ENCODE measurements at places on chromosomes 12 and 14.

DNA sequence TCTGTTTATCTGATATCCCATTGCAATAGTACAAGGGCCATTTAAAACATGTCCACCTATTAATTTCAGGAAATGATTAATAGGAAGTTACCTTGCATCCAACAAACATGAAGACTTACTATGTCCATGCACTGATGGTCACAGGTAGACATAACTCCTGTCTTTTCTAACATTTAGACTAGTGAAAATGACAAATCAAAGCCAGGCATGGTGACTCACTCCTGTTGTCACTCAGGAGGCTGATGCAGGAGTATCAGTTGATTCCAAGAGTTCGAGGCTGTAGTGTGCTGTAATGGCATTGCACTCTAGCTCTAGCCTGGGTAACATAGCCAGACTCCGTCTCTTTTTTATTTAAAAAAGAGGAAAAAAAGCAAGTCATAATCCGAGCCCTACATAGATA, 14.8 kb downstream of the HSP90B1 start:
- DNase-seq: no peak

DNA sequence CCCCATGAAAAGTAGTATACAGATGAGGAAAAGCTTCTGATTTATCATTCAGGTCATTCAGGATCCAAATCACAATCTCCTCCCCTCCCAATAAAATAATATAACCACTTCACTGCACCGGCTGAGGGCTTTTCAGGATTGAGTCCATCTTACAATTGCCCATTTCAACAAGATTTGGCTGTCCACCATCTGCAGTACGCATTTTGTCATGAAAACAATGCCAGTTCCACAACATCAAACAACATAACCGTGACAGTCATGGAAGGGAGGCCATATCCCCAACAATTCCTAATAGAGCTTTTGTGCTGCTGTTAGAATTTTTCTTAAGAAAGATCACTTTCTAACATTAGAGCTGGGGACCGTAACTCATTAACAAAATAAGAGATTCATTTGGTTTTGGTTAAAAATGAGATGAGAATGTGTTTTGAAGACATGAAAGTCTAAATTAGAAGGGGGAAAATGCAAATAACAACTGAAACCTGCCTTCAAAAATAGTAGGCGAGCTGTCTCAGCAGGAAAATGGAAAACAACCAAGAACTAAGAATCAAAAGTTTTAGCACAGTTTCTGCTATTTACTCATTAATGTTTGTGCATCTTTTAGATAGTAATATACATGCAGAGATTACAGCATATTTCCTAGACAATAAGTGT, 38.3 kb upstream of the TMTC2 start:
- no peak for DNase-seq

DNA sequence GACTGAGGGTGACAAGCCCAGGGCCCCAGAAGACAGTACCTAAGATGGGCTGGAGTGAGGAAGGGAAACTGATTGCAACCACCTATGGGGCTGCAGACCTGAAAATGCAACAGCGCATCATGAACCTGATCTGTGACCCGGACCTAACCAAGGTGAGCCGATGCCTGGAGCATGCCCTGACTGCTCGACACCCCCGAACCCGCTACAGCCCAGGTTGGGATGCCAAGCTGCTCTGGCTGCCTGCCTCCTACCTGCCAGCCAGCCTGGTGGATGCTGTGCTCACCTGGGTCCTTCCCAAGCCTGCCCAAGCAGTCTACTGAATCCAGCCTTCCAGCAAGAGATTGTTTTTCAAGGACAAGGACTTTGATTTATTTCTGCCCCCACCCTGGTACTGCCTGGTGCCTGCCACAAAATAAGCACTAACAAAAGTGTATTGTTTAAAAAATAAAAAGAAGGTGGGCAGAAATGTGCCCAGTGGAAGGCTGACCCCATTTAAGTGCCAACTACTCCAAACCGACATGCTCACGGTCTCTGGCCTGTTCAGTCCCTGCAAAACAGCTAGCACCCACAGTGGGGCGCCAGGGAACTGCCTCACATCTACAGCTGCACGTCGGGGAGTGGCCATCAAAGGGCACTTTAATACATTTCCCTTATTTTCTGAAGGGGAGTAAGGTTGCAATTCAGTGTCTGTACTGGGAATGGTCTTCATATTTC, 4.2 kb downstream of the RDH5 start:
- DNase-seq: no peak

DNA sequence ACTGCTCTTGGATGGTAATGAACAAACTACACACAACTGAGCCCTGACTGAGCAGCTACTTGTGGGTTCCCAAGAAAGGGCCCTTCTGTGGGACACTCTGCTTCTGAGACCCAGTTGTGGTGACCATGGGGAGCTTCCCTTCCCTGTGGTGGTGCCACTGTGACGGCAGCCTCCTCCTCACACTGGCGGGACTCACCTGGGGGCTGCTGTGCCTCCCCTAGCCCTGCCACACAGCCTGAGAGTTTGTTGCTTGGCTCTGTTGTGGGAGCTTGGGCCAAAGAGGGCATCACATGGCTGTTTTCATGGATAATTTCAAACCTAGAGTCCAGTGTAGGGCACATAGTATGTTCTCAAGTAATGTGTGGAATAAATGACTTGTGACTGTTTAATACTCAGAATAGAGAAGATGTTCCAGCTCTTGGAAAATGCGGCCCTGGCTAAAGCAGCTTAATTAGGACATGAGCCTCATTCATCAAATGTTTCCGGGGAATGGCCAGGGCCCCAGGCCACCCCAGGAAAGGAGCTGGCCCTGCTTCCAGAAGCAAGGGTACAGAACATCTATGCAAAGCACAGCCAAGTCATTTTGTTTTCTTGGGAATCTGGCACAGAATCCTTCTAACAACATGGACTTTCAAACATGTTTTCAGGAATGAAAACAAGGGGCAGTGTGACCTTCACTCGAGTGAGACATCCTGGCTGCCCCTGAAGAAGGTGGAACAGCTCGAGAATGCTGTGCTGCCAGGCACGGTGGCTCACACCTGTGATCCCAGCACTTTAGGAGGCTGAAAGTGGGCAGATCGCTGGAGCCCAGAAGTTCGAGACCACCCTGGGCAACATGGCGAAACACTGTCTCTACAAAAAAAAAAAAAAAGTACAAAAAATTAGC, 21.2 kb downstream of the ZFYVE21 start:
- DNase-seq: no peak

DNA sequence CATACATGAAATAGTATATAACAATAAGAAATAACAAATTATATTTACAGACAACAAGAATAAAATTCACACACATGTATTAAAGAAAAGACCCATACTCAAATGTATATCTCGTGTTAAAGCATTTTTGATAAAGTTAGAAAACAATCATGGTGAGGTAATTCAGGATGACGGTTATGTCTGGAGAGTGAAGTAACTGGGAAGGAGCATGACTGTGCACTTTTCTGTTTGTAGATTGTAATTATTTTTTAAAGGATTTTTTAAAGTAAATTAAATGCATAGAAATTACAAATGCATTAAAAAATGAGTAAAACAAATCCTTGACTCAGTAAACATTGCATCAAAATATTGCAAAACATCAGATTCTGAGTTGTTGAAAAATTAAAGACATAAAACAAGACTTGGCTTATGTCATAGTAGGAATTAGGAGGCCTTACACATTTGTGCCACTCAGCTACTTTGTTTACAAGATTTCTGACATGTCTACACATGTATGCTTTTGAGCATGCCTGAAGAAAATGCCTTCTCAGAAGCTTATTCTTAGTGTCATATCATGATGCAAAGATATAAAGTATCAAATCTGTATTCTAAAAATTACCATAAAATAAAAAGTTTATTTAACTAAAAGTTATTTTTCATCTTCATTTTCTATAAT, 1325.1 kb downstream of the SLC16A7 start:
- no peak for DNase-seq

DNA sequence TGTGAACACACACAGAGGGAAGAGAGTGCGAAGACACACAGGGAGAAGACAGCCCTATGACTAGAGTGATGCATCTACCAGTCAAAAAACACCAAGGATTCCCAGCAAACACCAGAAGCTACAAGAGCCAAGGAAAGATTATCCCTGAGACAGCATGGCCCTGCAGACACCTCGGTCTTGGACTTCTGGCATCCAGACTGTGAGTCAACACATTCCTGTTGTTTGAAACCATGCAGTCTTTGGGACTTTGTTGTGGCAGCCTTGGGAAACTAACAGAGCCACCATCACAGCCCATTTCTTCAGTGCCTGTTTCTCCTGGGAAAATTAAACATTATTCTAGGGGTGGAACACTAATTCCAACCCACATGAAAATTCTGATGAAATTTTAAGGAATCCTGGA, 220.6 kb downstream of the GXYLT1 start:
- no peak for DNase-seq

GRCh38 chr12:124456652-124457152, 110.7 kb downstream of the NCOR2 start:
- no peak for DNase-seq

DNA sequence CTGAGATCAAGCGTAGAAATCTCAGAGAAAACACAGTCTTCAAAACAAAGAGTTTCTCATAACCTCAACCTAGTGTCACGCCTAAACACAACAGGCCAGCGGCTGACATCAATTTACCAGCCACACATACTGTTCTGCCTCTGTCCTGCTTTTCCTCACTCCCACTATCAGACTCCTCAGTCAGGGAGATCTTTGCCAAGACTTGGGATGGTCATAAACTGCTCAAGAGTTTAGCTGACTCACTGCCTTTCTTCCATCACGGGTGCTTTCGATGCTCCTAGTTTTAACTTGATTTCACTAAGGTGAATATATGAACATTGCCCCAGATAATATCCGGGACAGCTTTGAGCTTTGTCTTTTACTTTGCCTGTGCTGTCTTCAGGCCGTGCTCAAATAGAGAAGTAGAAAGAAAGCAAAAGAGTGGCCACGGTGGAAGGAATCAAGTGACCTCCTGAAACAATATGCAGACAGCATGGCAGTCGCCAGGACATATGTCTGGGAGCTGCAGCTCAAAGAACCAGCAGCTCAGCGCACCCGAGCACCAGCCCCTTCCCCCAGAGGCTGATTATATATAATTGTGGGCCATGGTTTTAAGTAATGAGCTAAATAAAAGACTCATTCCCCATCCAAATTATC, 12.1 kb downstream of the MDM1 start:
- DNase-seq: no peak

DNA sequence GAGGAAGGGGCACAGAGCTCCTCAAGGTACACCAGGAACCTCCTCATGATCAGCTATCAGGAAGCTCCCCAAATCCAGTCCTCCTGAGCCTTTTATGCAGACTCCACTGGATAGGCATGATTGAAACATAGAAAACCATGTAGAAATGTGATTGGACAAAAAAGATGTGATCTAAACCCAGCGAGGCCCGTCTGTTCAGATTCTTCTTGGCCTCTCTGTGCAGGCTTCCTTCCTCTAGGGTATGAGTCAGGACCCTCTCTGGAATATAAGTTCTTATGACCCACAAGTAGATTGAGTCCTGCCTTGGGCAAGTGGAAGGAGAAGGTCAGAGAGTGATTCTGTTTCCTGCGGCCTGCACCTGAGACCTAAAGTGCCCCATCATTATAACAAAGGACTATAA, 166.3 kb downstream of the PHLDA1 start:
- DNase-seq: no peak

DNA sequence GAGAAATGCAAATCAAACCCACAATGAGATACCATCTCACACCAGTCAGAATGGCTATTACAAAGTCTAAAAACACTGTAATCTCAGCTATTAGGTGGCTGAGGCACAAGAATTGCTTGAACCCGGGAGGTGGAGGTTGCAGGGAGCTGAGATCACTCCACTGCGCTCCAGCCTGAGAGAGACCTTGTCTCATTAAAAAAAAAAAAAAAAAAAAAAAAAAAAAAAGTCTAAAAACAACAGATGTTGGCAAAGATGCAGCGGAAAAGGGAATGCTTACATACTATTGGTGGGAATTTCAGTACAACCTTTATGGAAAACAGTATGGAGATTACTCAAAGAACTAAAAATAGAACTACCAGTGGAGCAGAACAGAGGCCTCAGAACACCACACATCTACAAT, 19.0 kb upstream of the ATF7 start:
- no peak for DNase-seq

DNA sequence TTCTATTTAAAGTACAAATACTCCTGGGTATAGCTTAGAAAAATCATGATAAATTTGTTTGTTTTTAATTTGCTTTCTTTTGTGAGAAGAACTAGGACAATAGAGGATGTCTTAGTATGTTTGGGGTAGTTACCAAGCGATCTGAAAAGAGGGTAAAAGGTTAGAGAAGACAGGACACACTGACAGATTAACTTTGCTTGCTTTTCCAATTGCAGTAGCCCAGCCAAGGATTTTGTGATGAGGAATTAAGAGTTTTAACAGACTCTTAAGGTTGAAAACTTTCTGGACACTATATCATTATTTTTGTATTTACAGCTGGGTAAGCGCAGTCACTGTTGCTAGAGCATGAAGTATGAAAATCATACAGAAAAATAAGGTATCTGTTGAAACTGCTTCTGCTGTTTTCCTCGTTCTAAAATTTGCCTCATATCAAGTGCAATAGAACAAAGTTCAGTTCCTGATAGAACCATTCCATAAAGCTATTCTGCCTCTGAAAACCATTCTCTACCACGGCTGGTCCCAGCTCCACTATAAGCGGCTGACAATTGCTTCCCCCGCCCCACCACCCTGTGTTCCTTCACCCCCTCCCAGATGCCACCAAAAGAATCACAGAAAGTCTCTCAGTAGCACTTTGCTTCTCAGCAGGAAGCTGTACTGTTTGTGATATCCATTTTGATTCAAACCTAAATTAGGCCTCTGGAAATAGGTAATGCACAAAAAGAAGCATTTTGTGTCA, 413.4 kb downstream of the BCAT1 start:
- no peak for DNase-seq

GRCh38 chr12:10741845-10742244, 18.7 kb upstream of the YBX3 start:
- no peak for DNase-seq

DNA sequence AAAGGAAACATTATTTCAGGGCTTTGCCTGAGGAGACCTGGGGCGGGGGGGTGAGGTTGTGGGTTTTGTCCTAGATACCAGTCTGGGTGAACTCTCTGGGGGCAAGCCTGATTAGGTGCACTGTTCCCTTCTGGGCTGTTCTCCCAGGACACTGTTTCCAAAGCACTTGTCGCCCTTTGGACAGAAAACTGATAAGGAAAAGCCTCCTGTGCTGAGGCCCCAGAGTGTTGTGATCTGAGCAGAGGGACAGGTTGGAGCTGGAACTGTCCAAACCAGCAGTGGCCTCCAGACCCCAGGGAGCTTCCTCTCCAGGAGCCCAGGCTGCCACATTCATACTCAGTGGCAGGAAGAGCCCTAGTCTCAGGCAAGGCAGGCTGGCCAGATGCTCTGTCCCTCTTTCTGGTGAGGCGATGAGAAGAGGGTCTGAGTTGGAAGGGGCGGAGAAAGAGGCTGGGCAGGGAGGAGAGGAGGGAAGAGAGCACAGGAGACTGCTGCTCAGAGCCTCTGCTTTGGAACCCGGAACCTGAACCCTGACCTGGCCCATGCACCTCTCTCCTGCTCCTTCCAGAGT, 1.9 kb downstream of the GALNT16 start:
- DNase-seq: no peak

DNA sequence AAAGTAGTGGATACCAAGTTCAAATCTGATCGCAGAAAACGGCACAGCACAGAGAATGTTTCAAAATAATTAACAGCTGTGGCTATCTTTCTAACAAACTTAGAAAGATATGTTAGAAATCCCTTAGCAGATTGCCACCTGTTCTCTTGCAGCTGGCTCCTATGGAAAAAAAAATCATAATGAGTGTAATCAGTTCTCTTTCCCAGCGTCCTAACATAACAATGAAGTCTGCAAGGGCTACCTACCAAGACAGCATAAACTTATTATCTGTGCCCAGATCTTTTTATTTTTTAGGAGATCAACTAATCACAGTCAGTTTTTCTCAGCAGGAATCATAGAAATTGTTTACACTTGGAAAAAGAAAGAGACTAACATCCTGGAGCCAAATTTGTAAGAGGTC, 358.6 kb upstream of the FOXG1 start:
- DNase-seq: no peak

GRCh38 chr14:81638656-81639280, 105.1 kb upstream of the SEL1L start:
- DNase-seq: no peak

All from caudate nucleus (tissue), 63 donors.